Naive B cell (primary cell): ENCODE measurements at places on chromosomes 7 and 10. TPM values are rescaled to one million over a fixed set of nuclear protein-coding genes. Genes with fewer than 3 reads are reported as not detected.

CDC14C gene
- not detected for polyA plus RNA-seq

LRIT1 gene
- polyA plus RNA-seq: not detected

ARHGEF35 gene
- 2.8 TPM for polyA plus RNA-seq

RTKN2 gene
- polyA plus RNA-seq: 0.73 TPM

PGAM1 gene
- 194 TPM for polyA plus RNA-seq

RNF133 gene
- polyA plus RNA-seq: not detected

LDB1 gene
- polyA plus RNA-seq: 30.7 TPM

LRRD1 gene
- not detected for polyA plus RNA-seq

IGF2BP3 gene
- polyA plus RNA-seq: 1.7 TPM

DRGX gene
- not detected for polyA plus RNA-seq

SH2B2 gene
- polyA plus RNA-seq: 78.4 TPM

HKDC1 gene
- polyA plus RNA-seq: not detected

SRPK2 gene
- polyA plus RNA-seq: 50.6 TPM

PDCD4 gene
- 340 TPM for polyA plus RNA-seq

DNAJC12 gene
- not detected for polyA plus RNA-seq

ITIH5 gene
- polyA plus RNA-seq: not detected

SMKR1 gene
- 1.2 TPM for polyA plus RNA-seq

CALU gene
- polyA plus RNA-seq: 28.6 TPM

NUP205 gene
- polyA plus RNA-seq: 18.1 TPM

NUTM2D gene
- 0.11 TPM for polyA plus RNA-seq

ECHDC3 gene
- 2.6 TPM for polyA plus RNA-seq
